Body of pancreas (tissue), 4 donors: ENCODE measurements at places on chromosomes 7 and 10.

DNA sequence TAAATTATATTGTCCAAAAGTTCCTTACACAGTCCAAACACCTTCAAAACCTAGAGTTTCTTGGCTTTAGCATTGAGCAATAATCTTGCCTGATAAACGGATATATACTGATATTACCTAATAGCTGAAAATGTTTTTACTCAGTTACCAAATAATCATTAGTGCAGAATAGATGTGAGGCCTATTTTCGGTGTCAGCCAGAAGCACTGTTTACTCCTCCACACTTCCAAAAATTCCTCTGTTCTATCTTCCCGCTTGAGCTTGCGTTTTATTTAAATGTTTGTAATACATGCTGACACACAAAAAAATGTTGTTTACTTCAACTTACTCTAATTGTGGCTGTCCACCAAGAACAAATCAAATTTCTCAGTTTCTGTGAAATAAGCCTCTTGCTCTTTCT lies 606.2 kb upstream of the TEX47 start:
- no peaks in the 10 kb centered on the region for H3K27me3 ChIP-seq
- no peak overlapping the region for H3K27ac ChIP-seq
- no peak for DNase-seq
- no peaks in the 10 kb centered on the region for H3K36me3 ChIP-seq

DNA sequence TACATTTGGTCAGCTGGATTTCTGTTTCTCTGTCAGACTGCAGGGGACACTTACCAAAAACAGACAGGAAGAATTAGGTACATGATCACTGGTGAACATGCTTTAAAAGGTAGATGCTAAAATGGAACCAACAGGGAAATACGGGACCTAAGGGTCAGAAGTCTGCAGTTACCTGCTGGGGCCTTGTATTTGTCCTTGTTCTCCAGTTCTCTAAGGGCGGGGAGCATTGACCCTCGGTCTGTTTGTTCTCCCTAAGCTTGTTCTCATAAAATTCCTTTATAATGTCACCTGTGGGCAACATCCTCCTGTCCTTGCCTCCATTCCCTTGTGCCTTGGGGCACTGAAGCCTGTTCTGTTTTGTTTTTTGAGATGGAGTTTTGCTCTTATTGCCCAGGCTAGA lies 29.8 kb upstream of the MSMB start:
- no peaks in the 10 kb centered on the region for H3K4me1 ChIP-seq
- no peak overlapping the region for H3K4me3 ChIP-seq
- H3K27ac ChIP-seq: no peak overlapping the region
- no peak for DNase-seq

- H3K36me3 ChIP-seq: no peaks in the 10 kb centered on the region
- no peaks in the 10 kb centered on the region for H3K27me3 ChIP-seq
- DNase-seq: peak; percentile 41
- H3K4me3 ChIP-seq: no peak overlapping the region
Observed at GRCh38 chr7:116663744-116664143, 8.3 kb upstream of the MET start.

GRCh38 chr10:35564341-35564968 lies 40.7 kb upstream of the GJD4 start:
- no peak overlapping the region for H3K27ac ChIP-seq
- no peak overlapping the region for H3K4me3 ChIP-seq
- no peaks in the 10 kb centered on the region for H3K27me3 ChIP-seq
- peaks cover 5% of the 10 kb centered on the region for H3K36me3 ChIP-seq
- DNase-seq: no peak

- H3K4me3 ChIP-seq: peak within 1 kb of the TSS; percentile 90
- H3K4me1 ChIP-seq: peaks cover 21% of the 10 kb centered on the region
- no peaks in the 10 kb centered on the region for H3K36me3 ChIP-seq
- no peaks in the 10 kb centered on the region for H3K27me3 ChIP-seq
Observed at GRCh38 chr7:6636741-6637543, at the start of gene ZNF316. Gene ZNF316 (plus strand): TSS chr7:6637318. CDS start chr7:6642410, 5,092 bp downstream.

- no peaks in the 10 kb centered on the region for H3K4me1 ChIP-seq
- no peak overlapping the region for H3K4me3 ChIP-seq
- peaks cover 23% of the 10 kb centered on the region for H3K36me3 ChIP-seq
- no peak for DNase-seq
Observed at GRCh38 chr7:74709880-74710671, 52.6 kb downstream of the GTF2I start.

DNA sequence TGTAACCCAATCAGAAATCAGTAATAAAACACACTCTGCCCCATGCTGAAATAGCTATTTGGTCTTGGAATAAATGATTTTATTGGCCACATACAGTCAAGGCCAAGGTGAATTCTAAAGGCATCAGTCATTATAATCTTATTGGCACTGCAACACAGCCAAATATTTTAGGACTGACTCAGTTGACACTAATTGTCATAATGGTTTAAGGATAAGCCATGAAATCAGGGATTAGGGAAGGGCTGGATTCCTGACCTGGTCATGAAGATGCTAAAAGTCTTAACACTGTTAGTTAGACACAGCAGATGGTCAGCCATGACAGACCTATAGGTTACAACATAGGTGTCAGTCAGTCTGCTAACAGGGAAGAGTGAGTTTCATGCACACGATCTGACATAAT lies 330.3 kb upstream of the NPSR1 start:
- no peak for DNase-seq
- H3K36me3 ChIP-seq: no peaks in the 10 kb centered on the region
- H3K4me3 ChIP-seq: no peak overlapping the region

DNA sequence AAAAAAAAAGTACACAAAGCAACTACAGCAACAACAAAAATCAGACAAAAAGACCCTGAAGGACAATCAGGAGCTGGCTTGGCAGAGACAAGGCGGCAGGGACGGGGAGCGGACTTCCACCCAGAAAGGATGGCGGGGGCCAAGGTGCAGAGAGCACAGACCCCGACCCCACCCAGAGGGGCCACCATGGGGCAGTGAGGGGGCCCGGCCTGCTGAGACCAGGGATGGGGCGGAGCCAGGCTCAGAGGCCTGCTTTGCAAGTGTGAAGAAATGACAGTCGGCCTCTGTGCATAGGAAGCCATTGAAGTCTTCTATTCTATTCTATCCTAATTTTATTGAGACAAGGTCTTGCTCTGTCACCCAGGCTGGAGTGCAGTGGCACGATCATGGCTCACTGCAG lies 82.0 kb downstream of the ELFN1 start:
- no peak overlapping the region for H3K4me3 ChIP-seq
- H3K27ac ChIP-seq: no peak overlapping the region
- H3K36me3 ChIP-seq: no peaks in the 10 kb centered on the region
- peaks cover 25% of the 10 kb centered on the region for H3K27me3 ChIP-seq
- H3K4me1 ChIP-seq: peaks cover 9% of the 10 kb centered on the region
- no peak for DNase-seq

DNA sequence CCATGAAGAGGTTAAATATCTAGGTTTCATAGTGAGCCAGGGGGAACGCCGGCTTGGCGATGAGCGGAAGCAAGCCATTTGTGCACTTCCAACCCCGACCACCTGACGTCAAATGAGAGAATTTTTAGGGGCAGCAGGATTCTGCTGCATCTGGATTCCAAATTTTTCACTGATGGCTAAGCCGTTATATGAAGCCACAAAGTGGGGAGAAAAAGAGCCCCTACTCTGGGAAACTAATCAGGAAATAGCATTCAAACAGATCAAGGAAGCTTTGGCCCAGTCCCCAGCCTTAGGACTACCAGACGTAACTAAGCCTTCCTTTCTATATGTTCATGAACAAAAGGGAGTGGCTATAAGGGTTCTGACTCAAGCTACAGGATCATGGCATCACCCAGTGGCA lies 12.9 kb upstream of the ADCK2 start:
- DNase-seq: no peak
- peaks cover 14% of the 10 kb centered on the region for H3K4me1 ChIP-seq
- H3K4me3 ChIP-seq: no peak overlapping the region

DNA sequence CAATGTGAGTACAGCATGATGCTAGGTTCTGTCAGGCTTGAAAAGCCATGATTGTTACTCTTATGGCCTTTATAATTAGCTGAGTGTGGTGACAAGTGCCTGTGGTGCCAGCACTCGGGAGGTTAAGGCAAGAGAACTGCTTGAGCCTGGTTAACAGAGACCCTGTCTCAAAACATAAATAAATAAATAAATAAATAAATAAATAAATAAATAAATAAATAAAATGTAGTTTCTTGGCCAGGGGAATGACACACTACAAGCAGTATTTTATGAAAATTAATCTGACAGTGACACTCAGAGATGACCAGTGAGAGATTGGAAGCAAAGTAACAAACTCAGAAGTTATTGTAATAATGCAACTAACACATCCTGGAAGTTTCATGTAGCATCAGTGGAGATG lies 2.3 kb upstream of the MORN4 start:
- no peaks in the 10 kb centered on the region for H3K27me3 ChIP-seq
- H3K4me3 ChIP-seq: no peak overlapping the region
- DNase-seq: no peak
- H3K4me1 ChIP-seq: peaks cover 11% of the 10 kb centered on the region

GRCh38 chr7:123580406-123581161 lies 21.0 kb upstream of the ASB15 start:
- no peak for DNase-seq
- no peak overlapping the region for H3K27ac ChIP-seq
- no peak overlapping the region for H3K4me3 ChIP-seq
- no peaks in the 10 kb centered on the region for H3K4me1 ChIP-seq
- no peaks in the 10 kb centered on the region for H3K27me3 ChIP-seq
- H3K36me3 ChIP-seq: no peaks in the 10 kb centered on the region

DNA sequence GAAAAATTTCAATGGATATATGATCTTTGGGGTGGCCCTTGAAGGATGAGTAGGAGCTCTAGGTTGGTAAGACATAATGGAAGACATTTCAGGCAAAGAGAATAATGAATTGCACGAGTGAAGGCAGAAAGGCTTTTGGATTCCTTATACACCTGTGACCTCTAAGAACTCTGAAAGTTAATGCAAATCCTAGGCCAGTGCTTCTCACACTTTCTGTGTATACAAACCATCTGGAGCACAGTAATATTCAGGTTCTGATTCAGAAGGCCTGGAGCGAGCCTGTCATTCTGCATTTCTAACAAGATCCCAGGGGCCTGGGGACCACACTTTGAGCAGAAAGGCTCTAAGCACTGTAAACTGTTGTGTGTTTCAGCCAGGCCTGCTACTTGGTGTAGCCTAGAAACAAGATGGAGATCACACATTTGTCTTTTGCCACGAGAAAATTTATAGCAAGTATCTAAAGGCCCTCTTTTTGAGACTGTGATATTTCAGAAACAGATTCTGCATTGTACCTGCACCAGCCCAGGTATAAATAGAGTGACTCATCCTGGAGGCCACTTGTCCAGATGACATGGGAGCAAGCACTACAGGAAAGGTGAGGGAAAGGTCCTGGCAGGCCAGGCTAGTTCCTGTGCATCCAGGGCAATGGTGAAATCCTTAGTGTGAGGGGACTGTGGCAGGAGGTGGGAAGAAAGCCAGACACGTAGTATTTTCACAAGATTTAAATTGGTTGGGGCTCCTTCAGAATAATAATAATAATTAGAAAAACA lies 24.4 kb downstream of the MRPS33 start:
- no peaks in the 10 kb centered on the region for H3K27me3 ChIP-seq
- no peak overlapping the region for H3K4me3 ChIP-seq
- DNase-seq: no peak
- no peaks in the 10 kb centered on the region for H3K36me3 ChIP-seq
- H3K27ac ChIP-seq: no peak overlapping the region
- peaks cover 8% of the 10 kb centered on the region for H3K4me1 ChIP-seq

GRCh38 chr10:98567391-98568133 lies 120.8 kb upstream of the HPS1 start:
- no peak overlapping the region for H3K4me3 ChIP-seq
- H3K4me1 ChIP-seq: no peaks in the 10 kb centered on the region
- no peak for DNase-seq

GRCh38 chr7:101308245-101309085 lies 13.1 kb downstream of the IFT22 start:
- no peaks in the 10 kb centered on the region for H3K27me3 ChIP-seq
- H3K4me1 ChIP-seq: peaks cover 14% of the 10 kb centered on the region
- H3K36me3 ChIP-seq: no peaks in the 10 kb centered on the region
- H3K27ac ChIP-seq: peak overlapping the region; percentile 38
- peak overlapping the region; percentile 9 for H3K4me3 ChIP-seq

GRCh38 chr7:3069771-3070449 lies 26.2 kb upstream of the CARD11 start:
- no peak for DNase-seq
- H3K27ac ChIP-seq: no peak overlapping the region
- no peaks in the 10 kb centered on the region for H3K36me3 ChIP-seq
- peaks cover 3% of the 10 kb centered on the region for H3K4me1 ChIP-seq

DNA sequence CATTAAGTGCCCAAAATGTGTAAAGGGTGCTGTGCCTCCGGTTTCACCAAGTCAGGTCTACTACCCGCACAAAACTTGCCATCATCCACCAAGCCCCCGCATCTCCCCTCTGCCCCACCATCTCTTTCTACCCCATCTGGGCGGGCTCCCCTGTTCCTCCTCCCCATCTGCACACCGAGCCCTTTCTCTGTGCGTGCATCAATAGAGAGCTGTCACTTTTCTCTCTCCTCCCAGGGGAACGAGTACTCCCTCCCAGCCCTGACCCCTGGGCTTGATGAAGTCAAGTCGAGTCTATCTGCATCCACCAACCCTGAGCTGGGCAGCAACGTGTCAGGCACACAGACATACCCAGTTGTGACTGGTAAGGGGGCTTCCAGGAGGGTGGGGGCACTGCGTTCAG lies 63.5 kb downstream of the PAX2 start:
- H3K4me3 ChIP-seq: no peak overlapping the region
- H3K27me3 ChIP-seq: no peaks in the 10 kb centered on the region
- H3K27ac ChIP-seq: no peak overlapping the region
- H3K36me3 ChIP-seq: no peaks in the 10 kb centered on the region

- H3K4me3 ChIP-seq: no peak overlapping the region
- DNase-seq: no peak
- no peak overlapping the region for H3K27ac ChIP-seq
- H3K4me1 ChIP-seq: no peaks in the 10 kb centered on the region
- no peaks in the 10 kb centered on the region for H3K27me3 ChIP-seq
- no peaks in the 10 kb centered on the region for H3K36me3 ChIP-seq
Observed at GRCh38 chr7:111370002-111370401, 192.3 kb downstream of the IMMP2L start.

DNA sequence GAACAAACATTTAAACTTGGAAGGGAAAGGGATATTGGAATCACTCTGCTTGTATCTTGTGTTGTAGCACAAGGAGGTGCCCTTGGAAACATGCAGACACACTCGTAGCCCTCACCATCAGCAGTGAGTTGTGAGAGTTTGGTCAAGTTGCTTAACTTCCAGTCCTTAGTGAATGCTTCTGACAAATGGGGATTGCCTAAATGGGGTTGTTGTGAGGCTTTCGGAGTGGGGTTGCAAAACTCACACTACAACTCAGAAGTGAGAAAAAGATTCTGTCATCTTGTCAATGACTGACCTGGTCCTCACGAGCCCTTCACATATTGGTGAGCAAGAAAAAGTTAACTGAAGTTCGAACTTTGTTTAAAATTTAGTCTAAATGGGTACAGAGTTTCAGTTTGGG lies 29.0 kb upstream of the GSDME start:
- DNase-seq: no peak
- no peaks in the 10 kb centered on the region for H3K36me3 ChIP-seq
- H3K4me1 ChIP-seq: no peaks in the 10 kb centered on the region
- H3K4me3 ChIP-seq: no peak overlapping the region
- H3K27ac ChIP-seq: no peak overlapping the region
